GM19239 (cell line): ENCODE measurements at places on chromosomes 6 and 20.

- no peak for DNase-seq
Measured at GRCh38 chr20:35004749-35005462, 49.2 kb downstream of the MYH7B start.

- DNase-seq = no peak
Measured at GRCh38 chr6:121491576-121491975, 56.1 kb downstream of the GJA1 start.

GRCh38 chr6:157773248-157773773 lies 49.7 kb upstream of the SNX9 start:
- DNase-seq = no peak

GRCh38 chr6:102981490-102982015 lies 1588.0 kb downstream of the GRIK2 start:
- DNase-seq = no peak

GRCh38 chr6:19137505-19137904 lies 699.7 kb upstream of the ID4 start:
- DNase-seq = no peak

- DNase-seq = no peak
Measured at GRCh38 chr20:32149566-32150170, 40.2 kb downstream of the TM9SF4 start.

- DNase-seq = no peak
Measured at GRCh38 chr20:23374441-23374840, 12.5 kb downstream of the GZF1 start.

GRCh38 chr6:158262755-158263154 lies 49.5 kb upstream of the TULP4 start:
- no peak for DNase-seq

DNA sequence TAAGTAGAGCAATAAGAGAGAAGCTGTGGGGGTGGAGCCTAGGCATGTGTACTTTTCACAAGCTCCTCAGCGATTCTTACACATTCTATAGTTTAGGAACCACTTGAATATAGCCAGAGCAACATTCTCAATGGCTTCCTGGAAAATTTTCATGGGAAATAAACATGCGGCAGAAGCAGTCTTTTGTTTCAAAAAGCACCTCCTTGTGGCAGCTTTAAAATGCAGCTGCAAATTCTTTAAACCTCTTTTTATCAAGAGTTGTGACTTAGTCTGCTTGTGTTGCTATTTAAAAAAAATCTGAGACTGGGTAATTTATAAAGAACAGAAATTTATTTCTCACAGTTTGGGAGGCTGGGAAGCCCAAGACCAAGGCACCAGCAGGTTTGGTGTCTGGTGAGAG lies 23.8 kb downstream of the NKX2-2 start:
- DNase-seq = no peak

DNA sequence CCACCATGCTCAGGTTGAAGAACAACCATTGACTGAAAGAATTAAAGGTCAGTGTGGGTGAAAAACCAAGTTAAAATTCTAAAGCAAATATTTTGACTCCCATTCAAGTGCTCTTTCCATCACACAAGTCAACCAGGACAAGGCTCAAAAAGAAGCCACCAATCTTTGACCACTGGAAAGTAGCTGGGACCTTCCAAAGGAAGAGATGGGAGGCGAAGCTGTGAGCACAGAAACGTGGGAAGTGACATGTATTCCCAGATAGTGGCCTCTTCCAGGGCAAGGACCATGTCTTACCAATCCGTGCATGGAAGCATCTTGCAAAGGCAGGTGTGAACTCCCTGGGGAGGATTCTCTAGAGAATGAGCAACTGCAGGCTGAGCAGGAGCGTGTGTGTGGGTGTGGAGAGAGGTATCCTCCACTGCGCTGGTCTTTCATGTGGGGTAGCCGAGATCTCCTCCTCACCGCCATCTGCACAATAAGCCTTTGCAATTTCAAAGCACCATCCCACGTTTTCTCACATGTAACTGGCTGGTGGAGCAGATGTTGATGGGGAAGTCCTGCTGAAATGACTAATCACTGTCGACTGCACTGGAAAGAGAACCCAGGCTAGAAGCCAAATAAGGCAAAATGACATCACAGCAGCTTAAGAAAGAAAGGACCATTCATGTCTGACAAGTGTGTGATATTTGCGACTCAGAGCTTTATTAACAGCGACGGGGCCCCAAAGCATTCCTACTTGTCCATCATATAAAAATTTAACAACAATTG lies 189.4 kb upstream of the RREB1 start:
- peak; percentile 37 for DNase-seq

DNA sequence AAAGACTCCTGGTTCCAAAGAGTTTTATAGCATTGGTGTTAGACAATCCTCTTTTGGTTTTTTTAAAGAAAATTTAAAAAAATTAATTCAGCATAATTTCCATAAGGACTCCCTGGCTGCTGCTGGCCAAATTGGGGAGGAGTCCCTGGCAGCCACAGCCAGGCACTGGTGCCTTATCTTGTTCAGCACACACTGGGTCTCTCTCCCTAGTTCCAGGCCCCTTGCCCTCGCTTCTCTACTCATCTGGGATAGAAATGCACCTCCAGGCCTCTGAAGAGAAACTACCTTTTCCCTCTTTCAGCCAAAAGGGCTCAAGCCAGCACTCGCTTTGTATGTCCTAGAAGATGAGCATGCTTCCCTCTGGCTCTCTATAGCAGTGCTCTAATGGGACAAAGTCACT lies 13.4 kb upstream of the MAPK13 start:
- DNase-seq = no peak

GRCh38 chr6:169212436-169212835 lies 41.2 kb downstream of the THBS2 start:
- DNase-seq = no peak

GRCh38 chr6:85113934-85114580 lies 335.8 kb upstream of the NT5E start:
- no peak for DNase-seq

DNA sequence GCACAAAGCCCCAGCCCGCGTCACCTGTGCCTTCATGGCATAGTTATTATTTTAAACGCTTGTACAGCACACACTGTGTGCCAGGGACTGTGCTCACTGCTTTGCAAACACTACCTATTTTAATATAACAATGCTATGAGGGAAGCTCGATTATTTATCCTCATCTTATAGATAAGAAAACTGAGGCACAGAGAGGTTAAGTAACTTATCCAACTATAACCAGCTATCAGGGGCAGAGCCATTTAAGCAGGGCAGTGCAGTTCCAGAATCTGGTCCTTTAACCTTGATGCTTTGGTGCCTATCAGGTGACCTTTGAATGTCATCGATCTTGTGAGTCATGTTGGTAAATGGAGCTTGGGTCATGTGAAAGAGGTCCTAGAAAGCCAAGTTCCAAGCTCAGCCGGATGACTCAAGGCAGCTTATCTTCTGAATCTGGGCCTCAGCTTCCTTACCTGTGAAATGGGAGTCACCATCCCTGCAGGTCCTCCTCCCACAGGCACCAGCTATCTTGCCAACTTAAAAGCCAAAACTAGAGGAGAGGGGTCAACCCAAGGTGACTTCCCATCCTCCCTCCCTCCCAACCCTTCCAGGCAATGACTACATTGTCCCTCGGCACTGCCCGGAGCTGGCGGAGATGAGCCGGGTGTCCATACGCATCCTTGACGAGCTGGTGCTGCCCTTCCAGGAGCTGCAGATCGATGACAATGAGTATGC lies 56.4 kb upstream of the TTPAL start:
- DNase-seq = no peak

- DNase-seq = no peak
Measured at GRCh38 chr6:150738092-150738629, 127.3 kb upstream of the MTHFD1L start.

- DNase-seq = no peak
Measured at GRCh38 chr20:20941468-20941889, 164.7 kb downstream of the LINC00237 start.

DNA sequence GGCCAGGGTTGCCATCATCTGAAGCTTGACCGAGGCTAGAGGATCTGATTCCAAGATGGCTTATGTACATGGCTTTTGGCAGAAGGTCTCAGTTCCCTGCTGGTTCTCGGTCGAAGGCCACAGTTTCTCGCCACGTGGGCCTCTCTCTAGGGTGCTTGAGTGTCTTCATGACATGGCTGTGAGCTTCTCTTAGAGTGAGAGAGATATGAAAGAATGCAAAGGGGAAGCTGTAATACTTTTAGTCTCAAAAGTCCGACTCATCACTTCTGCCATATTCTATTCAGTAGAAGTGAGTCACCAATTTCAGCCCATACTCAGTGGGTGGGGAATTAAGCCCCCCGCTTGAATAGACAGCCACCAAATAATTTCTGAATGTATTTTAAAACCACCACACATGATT lies 94.2 kb downstream of the UTRN start:
- no peak for DNase-seq

DNA sequence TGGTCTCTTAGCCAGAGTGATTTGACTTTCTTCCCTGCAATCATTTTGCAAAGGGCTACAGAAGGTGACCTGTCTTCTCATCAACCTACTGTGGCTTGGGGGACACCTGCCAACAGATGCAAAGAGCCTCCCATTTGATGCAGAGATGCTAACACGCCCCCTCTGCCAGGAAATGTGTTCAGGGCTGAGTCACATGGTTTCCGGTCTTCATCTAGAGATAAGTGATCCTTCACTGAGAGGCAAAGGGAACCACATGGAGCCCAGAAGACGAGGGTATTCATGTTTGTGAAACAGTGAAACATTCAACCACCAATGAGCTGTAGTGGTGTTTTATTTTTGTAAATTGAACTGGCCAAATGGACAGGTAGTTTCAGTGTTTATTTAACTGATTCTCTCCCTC lies 109.0 kb upstream of the RIN2 start:
- DNase-seq = no peak

DNA sequence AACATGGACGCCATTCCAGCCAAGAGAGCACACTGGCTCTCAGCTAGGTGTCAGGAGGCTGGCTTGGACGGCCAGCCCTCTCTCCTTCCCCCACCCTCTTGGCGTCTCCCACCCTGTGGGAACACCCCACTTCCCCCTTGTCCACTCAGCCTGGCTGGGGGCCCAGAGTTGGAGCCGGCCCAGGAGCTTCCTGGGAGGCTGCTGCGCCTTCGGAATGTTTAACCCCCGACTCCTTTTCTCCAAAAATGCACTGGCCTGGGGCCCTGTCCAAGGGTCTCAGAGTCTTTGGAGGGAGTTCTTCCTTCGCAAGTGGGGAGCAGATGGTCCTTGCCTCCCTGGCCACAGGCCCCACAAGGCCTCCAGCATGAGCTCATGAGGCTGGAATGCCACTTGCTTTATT lies 4.1 kb downstream of the ADAM33 start:
- no peak for DNase-seq
